B cell (primary cell): ENCODE measurements at places on chromosomes 3 and 15. TPM values are rescaled to one million over a fixed set of nuclear protein-coding genes. Genes with fewer than 3 reads are reported as not detected.

GRCh38 chr3:96106701-96107100, 707.7 kb upstream of the EPHA6 start:
- no peak overlapping the region for H3K4me3 ChIP-seq
- H3K27me3 ChIP-seq: no peaks in the 10 kb centered on the region
- no peaks in the 10 kb centered on the region for H3K4me1 ChIP-seq
- H3K27ac ChIP-seq: no peak overlapping the region
- H3K36me3 ChIP-seq: no peaks in the 10 kb centered on the region
- DNase-seq: no peak

GRCh38 chr15:75023872-75024636, 664 bp downstream of the PPCDC start:
- H3K27ac ChIP-seq: peak overlapping the region; percentile 72
- H3K4me3 ChIP-seq: peak overlapping the region; percentile 73
- DNase-seq: no peak
- no peaks in the 10 kb centered on the region for H3K36me3 ChIP-seq
- peaks cover 5% of the 10 kb centered on the region for H3K4me1 ChIP-seq
- no peaks in the 10 kb centered on the region for H3K27me3 ChIP-seq

DNA sequence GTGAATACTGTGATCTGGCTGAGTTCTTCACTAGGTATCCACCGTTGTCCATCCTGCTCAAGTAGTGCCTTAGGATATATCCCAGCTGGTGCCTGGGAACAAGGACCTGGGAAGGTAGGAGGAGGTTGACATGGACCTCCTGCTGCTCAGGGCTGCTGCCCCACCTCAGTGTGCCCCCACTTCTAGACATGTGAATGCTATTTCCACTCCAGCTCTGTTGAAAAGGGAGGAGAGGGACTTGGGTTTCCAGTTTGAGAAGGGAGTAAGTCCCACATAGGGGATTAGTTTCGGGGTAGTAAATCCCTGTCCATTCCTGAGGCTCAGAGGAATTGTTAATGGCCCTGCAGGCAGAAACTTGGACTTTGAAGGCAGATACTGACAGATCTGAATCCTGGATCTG, 32.9 kb upstream of the ETV5 start:
- H3K4me3 ChIP-seq: no peak overlapping the region
- no peaks in the 10 kb centered on the region for H3K36me3 ChIP-seq
- no peak overlapping the region for H3K27ac ChIP-seq

TMEM45A gene
- total RNA-seq: 0.15 and 0.20 TPM in 2 replicates
